NCI-H1417 treated with DMSO at 0.1 percent for 48 hours (cell line): ENCODE measurements at places on chromosomes 2 and 18.

GRCh38 chr2:1979138-1979537, 234.8 kb upstream of the PXDN start:
- DNase-seq, result no peak

- DNase-seq, result no peak
Measured at GRCh38 chr2:45872211-45872610, 220.7 kb downstream of the PRKCE start.

DNA sequence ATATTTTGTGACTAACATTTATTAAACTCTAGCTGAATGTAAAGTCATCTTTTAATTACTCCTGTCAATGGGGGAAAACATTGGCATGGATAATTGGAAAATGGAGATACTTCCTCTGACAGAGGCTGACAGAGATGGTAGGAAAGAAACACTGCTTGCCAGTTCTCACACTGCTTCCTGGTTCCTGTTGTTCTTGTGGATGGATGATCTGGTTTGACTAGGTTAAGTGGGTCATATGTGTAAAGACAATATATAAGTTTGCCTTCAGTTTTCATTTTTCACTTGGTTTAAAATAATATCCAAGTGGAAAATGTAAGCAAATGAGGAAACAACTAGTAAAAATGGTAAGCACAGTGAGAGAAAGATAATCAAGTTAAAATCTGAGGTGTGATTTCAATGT, 188.8 kb upstream of the CWC22 start:
- DNase-seq, result no peak

DNA sequence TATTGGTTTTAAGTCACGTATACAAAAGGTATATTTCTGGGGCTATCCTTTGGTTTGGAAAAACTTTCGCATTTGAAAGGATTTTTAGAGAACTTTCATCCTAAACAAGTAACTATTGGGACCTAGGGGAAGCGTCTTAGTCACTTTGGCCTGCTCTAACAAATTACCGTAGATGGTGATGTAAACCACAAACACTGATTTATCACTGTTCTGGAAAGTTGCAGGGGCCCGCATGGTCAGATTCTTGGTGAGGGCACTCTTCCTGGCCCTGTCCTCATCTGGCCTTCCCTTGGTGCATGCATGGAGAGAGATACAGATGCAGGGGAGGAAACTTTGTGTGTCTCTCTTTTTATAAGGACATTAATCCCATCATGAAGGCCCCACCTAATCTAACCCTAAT, 49.1 kb upstream of the ANKRD62 start:
- no peak for DNase-seq

GRCh38 chr18:27966881-27967280, 210.0 kb downstream of the CDH2 start:
- no peak for DNase-seq

- DNase-seq, result no peak
Measured at GRCh38 chr18:2982022-2982421, 30.9 kb downstream of the LPIN2 start.

DNA sequence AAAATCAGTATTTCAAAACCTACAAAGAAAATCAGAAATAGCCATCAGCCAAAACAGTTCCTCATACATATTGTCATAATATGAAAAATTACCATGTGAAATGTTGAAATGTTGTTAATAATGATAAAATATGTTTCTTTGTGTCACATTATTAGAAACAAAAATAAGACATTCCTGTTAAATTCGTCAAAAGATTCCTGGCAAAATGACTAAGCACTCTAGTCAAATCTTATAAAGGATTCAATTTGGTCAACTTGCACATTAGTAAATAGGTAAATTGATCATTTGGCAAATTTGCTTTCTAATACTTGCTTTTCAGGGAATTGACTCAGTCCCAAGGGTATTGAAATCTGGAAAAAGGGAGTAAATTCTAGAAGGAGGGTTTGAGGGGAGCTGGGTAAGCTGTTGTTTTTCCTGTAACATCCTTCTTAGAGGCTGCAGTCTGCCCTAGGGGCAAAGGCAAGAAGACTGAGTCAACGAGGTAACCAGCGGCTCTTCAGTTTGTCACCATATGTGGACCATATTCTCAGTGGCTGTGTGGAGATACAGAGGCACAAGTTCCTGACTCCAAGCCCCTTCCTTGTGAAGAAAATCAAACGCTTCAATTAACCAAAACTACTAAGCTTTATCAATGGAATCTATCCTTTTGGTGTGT, 482.3 kb downstream of the TNS1 start:
- DNase-seq, result no peak

DNA sequence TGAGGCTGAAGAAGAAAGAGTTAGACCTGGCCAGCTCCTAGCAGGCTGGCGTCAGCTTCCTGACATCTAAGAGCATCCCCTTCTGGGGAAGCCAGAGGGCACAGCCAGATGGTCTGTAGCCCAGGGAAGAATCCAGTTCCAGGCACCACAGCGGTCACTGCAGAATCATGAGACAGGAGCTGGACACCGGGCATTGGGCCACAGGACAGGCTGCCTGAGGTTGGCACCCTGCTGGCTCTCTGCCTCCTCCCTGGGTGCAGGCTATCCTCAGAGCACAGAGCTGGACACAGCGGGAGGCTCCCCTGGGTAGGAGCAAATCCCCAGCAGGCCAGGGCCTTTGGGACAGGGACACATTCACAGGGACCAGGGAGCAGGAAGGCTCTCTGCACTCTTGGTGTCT, 19.8 kb upstream of the ATOH8 start:
- no peak for DNase-seq

DNA sequence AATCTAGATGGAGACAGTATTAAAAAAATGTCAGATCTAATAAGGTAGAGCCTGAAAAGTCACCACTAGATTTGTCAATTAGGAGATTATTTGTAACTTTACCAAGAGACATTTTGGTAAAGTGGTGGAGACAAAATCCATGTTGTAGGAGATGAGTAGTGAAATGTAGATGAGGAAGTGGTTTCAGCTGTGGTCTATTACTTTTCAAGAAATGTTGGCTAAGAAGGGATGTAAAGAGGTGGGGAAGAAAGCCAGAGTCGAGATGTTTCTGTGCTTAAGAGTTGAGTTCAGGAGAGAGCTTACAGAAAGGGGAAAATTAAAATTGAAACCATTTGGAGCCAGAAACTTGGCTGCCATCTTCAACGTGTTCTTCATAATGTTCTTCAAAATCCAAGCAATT, 22.2 kb downstream of the ACVR2A start:
- DNase-seq, result no peak

- no peak for DNase-seq
Measured at GRCh38 chr2:129483366-129483765, 496.1 kb upstream of the RAB6C start.

- no peak for DNase-seq
Measured at GRCh38 chr2:24820175-24820513, 26.9 kb downstream of the CENPO start.

- DNase-seq, result no peak
Measured at GRCh38 chr2:191249156-191249813, 4.1 kb downstream of the MYO1B start.

- DNase-seq, result no peak
Measured at GRCh38 chr2:168478206-168478605, 22.1 kb downstream of the CERS6 start.

DNA sequence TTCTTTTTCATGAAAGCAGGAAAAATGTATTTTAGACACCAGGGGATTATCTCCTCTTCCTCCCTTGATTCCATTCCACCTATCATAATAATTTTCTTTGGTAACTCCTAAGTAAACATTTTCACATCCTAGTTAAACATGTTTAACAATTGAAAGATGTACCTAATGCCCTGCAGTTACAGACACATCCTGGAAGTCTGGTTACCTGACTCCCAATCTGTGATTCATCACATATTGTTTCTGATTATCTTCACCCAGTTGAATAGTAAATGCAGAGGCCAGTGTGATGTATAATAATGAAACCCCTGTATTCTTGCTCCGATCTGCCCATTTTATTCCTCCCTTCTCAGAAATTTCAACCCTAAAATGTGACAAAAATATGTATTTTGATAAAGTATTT, 1237.6 kb upstream of the LRRTM1 start:
- DNase-seq, result no peak

GRCh38 chr2:105308382-105309146, 21.0 kb downstream of the TGFBRAP1 start:
- no peak for DNase-seq

DNA sequence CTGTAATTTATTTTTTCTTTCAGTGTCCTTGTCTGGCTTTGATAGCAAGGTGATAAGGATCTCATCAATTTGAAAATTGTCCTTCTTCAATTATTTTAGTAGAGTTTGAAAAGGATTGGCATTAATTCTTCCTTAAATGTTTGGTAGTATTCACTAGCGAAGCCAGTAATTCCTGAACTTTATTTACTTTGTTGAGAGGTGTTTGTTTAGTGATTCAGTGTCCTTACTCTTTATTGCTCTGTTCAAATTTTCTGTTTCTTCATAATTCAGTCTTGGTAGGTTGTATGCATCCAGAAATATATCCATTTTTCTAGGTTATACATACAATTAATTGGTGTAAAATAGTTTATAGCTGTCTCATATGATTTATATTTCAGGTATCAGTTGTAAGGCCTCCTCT, 676.7 kb upstream of the POU3F3 start:
- DNase-seq, result no peak

DNA sequence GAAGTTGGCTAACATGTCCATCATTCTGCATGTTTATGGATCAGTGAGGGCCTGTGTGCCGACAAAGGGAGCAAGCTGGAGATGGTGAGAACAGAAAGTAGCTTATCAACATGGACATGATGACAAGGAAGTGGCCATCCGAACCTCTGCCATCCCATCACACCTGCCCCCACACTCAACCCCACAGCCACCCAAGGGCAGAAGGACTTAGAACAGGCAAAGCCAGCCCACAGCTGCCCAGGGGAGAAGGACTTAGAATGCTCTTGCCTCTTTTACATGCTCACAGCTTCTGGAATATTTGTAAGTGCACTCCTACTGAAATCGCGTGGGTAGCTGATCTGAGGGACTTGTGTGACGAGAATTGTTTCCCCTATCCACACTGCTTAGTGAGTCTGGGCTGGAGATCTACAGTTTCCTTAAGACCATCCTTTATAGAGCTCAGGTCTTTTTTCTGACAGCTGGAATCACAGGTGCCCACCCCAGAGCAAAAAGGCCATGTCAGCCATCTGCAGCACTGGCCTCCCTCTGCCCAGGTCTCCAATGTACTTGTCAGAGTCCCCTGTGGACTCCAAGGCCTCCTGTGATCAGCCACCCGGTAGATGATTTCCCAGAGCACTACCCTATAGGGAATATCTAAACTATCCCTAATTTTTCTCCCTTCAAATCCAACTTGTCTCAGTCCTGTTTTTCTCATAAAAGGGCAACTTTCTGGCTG, 154.1 kb downstream of the SMAD7 start:
- DNase-seq, result no peak

- no peak for DNase-seq
Measured at GRCh38 chr2:157440404-157441071, 3.4 kb downstream of the CYTIP start.

GRCh38 chr2:186274936-186275575, 211.0 kb upstream of the ZC3H15 start:
- no peak for DNase-seq

- no peak for DNase-seq
Measured at GRCh38 chr2:127057371-127058245, 49.3 kb downstream of the BIN1 start.

DNA sequence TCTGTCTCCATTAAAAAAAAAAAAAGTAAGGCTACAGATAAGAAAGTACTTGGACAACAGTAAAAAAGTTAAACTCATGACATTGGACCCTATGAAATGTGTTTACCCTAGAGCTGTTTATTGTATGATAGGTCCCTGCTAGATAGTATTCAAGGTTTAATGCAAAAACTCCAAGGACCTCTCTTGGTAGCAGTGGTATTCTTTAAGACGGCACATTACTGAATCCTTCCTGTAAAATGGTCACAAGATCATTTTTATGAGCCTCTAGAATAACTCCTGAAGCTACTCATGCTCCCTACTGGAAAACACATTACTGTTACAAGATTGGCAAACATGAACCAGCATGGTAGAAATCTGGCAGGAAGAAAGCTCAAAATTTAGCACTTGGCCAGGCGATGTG, 38.8 kb downstream of the GALM start:
- no peak for DNase-seq

- DNase-seq, result no peak
Measured at GRCh38 chr18:58639751-58640427, 11.0 kb upstream of the ALPK2 start.

DNA sequence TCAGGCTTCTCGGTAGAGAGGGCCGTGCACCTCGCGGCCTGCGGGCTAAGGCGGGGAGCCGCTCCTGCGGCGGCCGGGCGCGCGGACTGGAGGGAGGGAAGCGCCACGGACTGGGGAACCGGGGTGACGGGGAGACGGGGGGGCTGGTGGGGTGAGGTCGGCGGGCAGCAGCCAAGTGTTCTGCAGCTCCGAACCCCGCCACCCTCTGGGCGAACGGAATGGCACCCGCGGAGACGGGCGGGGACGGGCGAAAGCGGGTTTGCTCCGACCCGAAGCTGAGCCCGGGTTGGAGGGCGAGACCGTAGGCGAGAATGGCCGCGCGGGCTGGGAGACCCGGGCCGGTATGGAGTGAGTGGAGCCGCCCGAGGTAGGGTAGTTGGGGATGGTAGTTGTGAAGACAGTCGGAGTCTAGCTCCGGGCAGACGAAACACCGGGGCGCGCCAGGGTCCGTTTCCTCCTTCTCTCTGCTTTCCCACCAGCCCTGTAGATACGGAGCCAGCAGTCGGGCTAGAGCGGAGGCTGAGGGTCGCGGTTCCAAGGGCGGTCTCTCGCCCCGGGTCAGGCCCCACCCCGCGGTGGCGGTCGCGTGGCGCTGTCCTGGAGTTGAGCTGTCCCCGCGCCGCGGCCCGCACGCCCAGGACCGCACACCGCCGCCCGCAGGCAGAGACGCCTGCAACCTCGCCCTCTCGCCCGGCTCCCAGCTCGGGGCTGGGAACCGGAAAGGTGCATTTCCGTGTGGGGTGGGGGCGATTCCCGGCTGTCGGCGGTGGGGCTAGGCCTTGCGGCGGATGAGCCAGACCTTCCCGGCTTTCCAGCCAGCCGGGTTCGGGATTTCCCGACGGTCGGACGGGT, 160.3 kb upstream of the SIX2 start:
- no peak for DNase-seq

GRCh38 chr2:120662746-120663145, 72.9 kb upstream of the GLI2 start:
- no peak for DNase-seq

- DNase-seq, result no peak
Measured at GRCh38 chr18:55310044-55310676, 277.8 kb downstream of the TCF4 start.
